ENCODE measurements at places on chromosomes 12 and 14. TPM values are rescaled to one million over a fixed set of nuclear protein-coding genes. Genes with fewer than 3 reads are reported as not detected.

- DNase-seq: peak; percentile 82
Measured at GRCh38 chr12:93803424-93803807, 126.2 kb downstream of the CRADD start.

APAF1 gene
- total RNA-seq: 32.0 TPM

DNA sequence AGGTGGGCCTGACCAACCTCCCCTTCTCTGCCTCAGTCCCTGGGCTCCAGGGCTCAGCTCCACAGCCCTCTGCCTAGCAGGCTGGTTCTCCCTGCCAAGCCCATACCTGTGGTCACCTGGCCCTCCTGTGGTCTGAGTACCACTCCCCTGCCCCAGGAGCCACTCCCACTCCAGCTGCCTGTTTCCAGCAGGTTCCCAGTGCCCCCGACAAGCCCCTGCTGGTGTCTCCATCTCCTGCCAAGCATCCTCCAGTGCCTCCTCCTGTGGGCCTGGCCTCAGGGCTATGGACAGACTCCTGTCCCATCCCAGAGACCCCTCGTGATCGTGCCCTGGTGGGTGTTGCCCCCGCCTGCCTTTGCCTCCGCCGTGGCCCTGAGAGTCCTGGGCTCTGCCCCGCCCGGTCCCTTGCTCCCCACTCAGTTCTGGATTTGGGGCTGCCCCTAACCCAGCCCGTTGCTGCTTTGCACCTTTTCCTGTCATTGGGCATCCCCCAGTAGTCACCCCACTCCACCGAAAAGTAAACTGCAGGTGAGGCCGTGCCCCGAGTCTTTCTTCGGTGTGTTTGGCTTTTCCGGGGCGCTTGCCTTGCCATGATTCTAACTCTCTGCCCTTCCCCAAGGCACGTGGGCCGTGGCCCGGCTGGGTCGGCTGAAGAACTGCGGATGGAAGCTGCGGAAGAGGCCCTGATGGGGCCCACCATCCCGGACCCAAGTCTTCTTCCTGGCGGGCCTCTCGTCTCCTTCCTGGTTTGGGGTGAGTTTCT, 9.8 kb downstream of the MEG3 start:
- DNase-seq: no peak

GPR65 gene
- 1.6 TPM for total RNA-seq

NAV3 gene
- total RNA-seq: 43.8 TPM

KRT4 gene
- total RNA-seq: 0.99 TPM

GRCh38 chr14:93132472-93133065, 16.8 kb upstream of the ITPK1 start:
- no peak for DNase-seq

GRCh38 chr12:46659824-46660223, 166.0 kb downstream of the SLC38A4 start:
- peak; percentile 21 for DNase-seq

ANKS1B gene
- total RNA-seq: 10.7 TPM

- DNase-seq: no peak
Measured at GRCh38 chr14:57533214-57533613, 39.6 kb upstream of the CCDC198 start.

TXNDC16 gene
- 12.0 TPM for total RNA-seq

DNA sequence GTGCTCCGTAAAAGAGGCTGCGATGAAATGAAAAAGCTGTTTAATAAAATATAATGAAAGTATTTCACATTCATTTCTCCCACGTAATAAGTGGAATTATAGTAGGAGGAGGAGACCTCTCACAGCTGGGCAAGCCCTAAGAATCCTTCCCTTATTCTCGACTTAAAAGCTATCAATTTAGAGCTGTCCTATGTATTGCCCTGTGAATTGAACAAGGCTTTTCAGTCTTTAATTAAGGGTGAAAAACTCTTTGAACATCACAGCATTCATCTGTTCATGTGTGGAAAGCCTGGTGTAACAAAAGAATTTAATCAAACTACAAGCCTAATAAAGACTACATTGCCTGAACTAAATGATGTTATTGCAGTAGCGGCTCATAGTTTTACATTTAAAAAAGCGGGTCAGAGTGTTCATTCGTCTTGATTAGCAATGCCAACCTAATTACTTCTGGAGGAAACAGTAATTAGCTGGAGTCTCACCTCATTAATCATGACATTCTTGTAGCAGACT, 142.0 kb downstream of the ETNK1 start:
- no peak for DNase-seq

GRCh38 chr14:63632932-63633514, 8.6 kb downstream of the WDR89 start:
- DNase-seq: no peak

DNA sequence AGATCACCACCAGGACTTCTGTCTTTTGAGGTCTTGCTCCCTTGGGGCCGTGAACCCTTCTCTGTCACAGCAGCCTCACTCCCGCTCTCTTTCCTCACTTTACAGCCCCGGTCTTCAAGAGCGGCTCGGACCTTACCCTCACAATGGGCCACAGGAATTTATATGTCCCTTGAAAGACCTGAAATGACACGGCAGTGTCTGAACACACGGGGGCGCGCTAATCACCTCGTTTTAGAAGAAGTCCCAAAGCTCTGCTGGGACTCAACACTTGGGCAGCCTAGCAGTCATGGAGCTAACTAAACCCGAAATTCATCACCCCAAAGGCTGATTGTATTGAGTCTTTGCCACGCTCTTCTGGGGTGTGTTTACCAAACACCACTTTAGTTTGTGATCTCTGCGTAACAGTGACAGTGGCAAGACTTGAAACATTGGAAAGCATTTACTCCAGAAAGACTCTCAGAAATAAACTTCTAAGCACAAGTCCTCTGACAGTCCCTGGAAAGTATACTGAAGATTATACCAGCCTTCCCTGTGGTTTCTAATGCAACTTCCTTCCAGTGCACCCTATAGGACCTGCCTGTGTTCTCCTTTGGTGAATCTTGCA, 29.0 kb downstream of the SERPINA11 start:
- no peak for DNase-seq

LRRC74A gene
- not detected for total RNA-seq

MAGOHB gene
- 27.0 TPM for total RNA-seq

DNA sequence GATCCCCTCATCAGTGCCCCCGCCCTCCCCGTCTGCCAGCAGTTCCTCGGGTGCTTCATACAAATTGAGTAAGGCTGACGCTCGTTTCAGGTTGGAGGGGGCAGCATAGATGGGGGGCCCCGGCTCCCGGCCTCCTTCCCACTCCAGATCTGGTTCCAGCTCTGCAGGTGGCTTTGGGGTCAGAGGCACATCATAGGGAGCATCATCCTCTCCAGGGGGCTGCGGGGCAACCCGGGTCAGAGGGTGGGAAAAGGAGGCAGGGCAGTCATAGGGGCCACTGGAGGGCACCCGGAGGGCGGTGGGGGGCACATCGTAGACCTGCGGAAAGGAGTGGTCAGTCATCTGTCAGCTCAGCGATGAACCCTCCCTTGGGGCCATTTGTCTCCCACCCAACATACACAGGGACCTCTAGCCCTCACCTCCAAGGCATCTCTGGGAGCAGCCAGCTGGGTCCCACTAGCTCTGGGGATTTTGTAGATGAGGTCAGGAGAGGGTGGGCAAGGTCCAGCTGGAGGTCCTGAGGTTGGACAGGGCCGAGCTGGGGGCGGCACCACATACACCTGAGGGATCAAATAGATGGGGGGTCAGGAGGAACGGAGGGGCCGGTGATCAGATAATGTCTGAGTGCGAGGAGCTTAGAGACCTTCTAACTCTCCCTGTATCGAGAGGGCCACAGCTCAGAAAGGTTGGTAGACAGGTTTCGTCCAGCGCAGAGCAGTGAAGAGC, 5.1 kb downstream of the EFS start:
- DNase-seq: no peak

GRCh38 chr12:7801460-7801859, 12.3 kb downstream of the NANOG start:
- no peak for DNase-seq

GRCh38 chr14:44215660-44216059, 291.4 kb downstream of the FSCB start:
- DNase-seq: no peak

GPR84 gene
- total RNA-seq: 0.79 TPM

KCNA1 gene
- total RNA-seq: 0.30 TPM

DNA sequence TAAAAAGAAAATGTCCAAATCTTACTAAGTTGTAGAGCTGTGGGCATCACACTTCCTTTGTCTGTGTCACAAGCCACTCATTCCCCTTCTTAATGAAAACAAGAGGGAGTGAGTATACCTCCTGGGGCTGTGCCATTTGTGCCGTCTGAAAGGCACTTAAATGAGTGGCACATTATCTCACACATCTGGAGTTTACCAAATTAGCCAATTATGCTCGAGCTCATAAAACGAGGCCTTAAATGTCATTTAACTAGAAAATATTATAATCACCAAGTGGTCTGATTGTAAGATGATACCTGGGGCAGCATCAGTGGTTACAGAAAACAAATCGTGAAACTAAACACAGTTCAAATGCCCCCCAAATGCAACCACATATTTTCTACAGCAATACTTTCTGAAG, 146.1 kb downstream of the PAX9 start:
- DNase-seq: no peak

RNF34 gene
- total RNA-seq: 50.0 TPM

- no peak for DNase-seq
Measured at GRCh38 chr14:55562135-55562534, 17.9 kb upstream of the KTN1 start.

LTA4H gene
- total RNA-seq: 52.9 TPM

DNA sequence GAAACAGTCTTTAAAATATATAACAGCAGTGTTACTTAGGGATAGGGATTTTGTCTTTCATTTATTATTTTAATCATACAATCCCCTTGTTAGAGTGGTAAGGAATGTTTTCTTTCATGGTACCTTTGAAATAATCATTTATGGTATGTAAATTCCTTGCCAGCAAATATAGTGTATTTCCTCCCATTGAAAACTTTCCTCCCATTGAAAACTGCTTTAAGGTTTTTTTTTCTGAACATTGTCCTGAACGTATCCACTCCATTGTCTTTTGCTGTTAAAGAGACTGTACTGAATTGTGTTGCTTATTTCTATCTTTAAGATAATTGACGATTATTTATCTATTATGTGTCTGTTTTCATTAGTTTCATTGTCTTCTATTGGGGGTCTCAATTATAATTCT, 83.5 kb downstream of the PPHLN1 start:
- DNase-seq: no peak

GRCh38 chr14:90996967-90997366, 63.5 kb downstream of the RPS6KA5 start:
- DNase-seq: no peak

GRCh38 chr14:22112004-22112403, 438.4 kb upstream of the OR4E1 start:
- DNase-seq: no peak

DNA sequence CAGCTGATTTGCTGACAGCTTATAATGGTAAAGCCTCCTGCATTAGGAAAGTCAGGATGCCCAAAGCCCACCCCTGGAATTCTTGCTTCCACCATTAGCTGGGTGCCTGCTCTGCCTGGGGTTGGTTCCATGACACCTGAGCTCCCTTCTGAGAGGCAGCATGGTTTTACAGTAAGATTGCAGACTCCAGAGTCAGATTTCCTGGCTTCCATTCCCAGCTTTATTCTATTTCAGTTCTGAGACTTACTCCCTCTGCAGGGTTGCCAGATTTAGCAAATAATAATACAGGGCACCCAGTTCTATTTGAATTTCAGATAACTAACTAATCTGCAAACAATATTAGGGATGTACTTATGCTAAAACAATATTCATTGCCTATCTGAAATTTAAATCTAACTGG, 12.2 kb downstream of the STAB2 start:
- DNase-seq: no peak

NABP2 gene
- 7.5 TPM for total RNA-seq

GRCh38 chr14:101446387-101446969, 114.8 kb upstream of the DIO3 start:
- DNase-seq: no peak

C12orf60 gene
- total RNA-seq: 1.4 TPM

- peak; percentile 15 for DNase-seq
Measured at GRCh38 chr12:51246254-51246853, 7.7 kb downstream of the DAZAP2 start.

- DNase-seq: no peak
Measured at GRCh38 chr12:85711735-85712390, 124.3 kb downstream of the RASSF9 start.
